ENCODE measurements at places on chromosomes 12 and 14.

DNA sequence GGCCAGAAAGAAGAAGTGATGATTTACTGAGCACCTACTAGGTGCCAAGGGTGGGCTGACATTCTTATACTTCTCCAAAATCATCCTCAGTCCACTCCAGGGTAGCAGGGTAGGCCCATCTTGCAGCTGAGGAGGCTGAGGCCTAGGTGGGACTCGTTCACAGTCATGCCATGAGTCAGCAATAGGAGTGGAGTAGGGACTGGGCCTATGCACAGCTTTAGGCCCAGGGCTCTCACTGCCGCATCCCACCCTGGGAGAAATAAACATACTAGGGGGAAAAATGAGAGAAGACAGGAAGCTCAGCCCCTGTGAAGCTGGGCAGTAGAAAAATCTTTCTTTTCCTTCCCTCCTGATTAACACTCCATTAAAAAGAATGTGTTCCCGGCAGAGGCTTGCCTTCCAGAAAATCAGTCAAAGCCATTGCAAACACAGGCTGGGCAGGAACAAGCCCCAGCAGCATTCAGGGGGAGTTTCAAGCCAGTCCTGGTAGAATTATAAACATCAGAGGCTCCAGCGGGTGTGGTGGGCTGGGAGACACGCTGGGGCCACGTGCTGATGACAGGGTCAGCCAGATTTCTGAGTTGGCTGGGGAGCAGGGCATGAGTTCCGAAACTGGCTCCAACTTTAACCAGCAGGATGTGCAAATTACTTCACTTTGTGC is 1.8 kb downstream of the HSPB8 start:
- peak; percentile 29 for DNase-seq

GRCh38 chr14:61145034-61145902 is 135.9 kb downstream of the TMEM30B start:
- peak; percentile 87 for DNase-seq

DNA sequence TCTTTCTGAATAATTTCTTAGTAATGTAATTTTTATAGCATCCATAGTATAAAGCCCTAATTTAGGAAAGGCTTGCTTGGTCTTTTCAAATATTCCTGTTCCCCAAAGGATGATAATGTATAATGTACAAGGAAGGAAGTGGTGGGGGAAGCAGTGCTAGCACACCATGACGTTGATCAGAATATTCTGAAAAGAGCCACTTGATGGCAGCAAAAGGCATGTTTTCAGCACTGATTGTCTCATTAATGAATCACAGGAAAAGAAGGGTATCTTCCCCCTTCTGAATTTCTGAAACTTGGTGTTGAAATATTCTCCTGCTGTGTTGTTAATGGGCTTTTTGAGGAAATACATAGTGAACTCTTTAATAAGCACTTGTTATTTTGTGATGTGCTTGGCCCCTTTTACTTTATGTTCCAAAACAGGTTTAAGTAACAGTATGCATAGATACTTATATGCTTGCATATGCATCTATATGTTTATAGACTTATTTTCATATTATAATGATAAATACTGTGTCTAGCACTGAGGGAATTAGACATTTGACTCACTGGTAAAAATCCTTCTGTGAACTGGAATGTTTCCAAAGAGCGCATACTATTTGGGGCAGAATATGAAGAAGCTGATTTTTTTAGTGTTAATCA is 122.0 kb downstream of the TMEM117 start:
- DNase-seq, result peak; percentile 70

DNA sequence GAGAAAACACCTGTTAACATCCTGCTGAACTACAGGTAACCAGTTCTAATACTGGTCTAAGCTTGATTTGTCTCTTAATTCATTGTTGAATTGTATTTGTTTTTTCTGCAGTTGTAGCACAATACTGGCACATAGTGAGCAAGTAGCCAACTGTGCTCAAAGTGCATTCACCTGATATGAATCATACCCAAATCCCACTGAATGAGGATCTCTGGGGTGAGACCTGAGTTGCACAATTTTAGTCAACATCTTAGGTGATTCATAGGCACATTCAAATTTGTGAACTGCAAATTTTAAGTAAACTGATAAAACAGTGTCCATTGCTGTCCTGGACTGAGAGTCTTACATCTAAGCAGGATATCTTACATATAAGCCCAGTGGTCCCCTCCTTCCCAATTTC is 12.8 kb downstream of the KCNC2 start:
- DNase-seq, result peak; percentile 92

DNA sequence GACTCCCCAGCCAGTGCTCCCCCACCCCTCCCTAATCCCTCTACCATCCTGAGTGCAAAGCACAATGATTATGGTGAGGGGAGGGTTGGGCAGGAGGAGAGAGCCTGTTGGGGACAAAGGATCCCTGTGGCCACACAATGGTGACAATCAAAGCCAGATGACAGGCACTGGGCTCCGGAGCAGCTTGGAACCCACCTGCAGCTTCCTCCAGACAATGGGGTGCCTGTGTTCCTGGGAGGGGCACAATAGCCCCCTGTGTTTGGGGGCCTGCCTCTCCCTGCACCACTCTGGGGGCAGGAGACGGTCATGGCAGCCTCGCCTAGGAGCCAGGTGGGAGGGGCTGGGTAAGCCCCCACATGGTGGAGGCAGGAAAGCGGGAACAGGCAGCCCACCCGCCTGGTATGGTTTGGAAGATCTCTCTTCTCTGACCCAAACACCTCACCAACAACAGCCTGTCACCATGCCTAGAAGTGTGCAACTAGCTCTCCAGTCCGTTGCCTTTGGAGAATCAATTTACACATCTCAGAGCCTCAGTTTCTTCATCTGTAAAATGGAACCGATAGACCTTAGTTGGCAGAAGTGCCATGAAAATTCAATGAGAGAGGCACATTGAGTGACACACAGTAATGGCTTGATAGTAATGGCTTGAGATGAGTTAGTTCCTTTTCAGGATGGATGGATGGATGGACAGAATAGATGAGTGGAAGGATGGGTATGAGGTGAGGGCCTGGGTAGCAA is 53.0 kb downstream of the MVK start:
- no peak for DNase-seq

DNA sequence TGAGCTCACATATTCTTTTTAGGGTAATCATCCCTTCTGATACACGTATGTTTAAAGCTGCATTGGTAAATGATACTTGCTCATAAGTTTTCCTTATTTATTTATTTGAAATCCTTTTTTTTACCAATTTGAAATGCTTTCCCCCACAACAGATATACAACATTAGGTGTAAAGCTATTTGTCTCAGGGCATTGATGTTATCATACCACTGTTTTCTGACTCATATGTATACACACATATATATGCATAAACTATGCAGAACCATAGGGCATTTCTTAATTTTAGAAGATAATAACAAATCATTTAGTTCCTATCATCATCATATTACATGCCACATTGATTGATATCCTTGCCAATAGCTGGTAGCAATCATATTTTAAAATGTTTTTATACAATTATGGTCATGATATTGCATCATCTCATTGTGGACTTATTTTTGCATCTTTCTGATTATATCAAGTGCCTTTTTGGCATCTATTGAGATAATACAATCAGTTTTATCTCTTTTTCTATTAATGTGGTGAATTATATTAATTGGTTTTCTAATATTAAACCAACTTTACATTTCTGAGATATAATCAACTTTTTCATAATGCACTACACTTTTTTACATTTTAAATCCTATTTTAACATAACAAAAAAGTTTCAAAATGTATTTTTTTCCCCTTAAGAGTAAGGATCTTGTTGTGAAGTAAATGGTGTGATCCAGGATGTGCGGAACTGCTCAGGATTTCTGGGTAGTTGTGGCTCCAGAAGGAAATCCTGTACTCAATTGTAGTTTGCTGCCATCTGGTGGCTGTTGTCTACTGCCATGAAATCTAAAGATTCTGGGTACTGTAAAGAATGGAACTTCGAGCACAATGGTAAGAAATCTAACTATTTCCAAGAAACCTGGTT is 16.7 kb downstream of the OR9K2 start:
- peak; percentile 61 for DNase-seq

DNA sequence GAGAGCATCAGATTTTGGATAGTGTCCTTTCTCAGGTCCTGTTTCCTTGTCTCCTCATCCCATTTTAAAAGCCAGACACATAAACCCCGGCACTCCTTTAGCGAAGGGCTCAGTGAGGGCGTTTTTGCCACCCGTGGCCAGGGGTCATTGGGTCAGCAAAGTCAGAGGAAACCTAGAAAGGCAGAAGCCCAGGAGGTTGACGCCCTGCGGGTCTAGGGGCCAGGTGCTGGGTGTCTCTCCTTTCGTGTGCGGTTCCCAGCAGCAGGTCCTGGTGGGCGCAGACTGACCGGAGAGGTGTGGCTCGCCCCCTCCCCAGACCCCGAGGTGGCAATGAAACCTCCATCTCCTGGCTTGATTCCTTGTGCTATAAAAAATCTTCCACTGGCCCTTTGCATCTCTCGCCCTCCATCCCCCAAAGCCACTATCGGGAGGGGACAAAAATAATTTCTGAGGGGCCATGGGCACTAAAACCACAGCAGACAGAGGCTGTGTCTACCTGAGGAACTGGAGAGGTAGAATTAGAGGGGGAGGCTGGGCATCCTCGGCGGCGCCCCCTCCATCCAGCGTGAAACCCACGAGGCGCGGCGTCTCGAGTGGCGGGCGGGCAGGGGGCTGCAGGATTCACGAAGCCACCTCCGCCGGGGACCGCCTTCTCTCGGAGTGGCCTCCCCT is 858 bp upstream of the FRMD6 start:
- no peak for DNase-seq

DNA sequence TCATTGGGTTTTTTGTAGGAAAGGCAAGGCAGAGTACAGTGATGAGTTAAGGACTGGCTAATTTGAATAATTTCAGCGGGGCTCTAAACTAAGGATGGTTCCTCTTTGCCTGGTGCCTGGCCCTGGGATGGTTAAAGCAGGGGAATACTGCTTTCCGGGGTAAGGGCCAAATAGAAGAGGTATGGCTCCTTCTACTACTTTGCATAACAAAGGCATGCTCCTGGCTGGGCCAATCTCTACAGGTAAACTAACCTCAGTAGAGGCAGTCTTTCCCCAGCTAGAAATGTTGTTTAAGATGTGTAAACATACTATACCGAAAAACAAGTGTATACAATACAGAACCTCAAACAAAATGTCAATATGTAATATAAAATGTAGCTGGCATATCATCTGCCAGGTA is 1239.0 kb downstream of the SLC16A7 start:
- DNase-seq, result no peak

- DNase-seq, result no peak
Measured at GRCh38 chr12:116471544-116471943, 87.6 kb upstream of the MAP1LC3B2 start.

DNA sequence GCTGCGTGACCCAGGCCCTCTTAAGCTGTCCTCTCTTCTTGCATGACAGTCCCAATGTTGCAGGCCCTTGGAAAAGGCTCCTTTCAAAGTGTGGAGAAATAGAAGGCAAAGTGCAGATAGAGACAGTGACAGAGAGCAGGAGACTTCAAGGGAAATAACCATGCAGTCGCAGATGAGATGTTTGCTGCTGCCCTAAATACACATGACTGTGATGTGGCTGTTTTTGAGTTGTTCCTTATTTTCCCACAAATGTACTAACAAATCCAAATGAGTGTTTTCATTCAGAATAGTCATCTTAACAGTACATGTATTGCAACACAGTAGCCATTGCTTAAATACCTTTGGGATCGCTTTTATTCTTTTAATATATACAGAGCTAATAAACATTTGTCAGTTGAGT is 101.6 kb downstream of the SLC15A5 start:
- DNase-seq, result no peak

DNA sequence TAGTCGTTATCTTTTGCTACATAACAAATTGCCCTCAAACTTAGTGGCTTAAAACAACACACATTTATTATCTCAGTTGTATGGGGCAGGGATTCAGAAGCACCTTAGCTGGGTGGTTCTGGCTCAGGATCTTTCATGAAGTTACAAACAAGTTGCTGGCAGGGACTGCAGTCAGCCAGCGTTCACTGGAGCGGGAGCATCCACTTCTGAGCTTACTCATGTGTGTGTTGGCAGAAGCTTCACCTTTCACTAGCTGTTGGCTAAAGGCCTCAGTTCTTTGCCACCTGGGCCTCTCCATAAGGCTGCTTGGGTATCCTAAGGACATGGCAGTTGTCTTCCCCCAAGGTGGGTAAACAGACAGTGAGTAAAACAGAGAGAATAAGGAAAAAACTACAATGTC is 365.7 kb downstream of the RPS29 start:
- DNase-seq, result no peak

GRCh38 chr12:131747276-131748177 is 36.6 kb downstream of the SFSWAP start:
- DNase-seq, result no peak

All from epithelial cell of esophagus (primary cell).